ENCODE measurements at places on chromosomes 6 and 20.

GRCh38 chr20:56656632-56657031 is 27.5 kb downstream of the TFAP2C start:
- H3K4me1 ChIP-seq: no peaks in the 10 kb centered on the region
- DNase-seq: no peak
- no peaks in the 10 kb centered on the region for H3K27me3 ChIP-seq
- H3K27ac ChIP-seq: no peak overlapping the region
- H3K4me3 ChIP-seq: no peak overlapping the region

DNA sequence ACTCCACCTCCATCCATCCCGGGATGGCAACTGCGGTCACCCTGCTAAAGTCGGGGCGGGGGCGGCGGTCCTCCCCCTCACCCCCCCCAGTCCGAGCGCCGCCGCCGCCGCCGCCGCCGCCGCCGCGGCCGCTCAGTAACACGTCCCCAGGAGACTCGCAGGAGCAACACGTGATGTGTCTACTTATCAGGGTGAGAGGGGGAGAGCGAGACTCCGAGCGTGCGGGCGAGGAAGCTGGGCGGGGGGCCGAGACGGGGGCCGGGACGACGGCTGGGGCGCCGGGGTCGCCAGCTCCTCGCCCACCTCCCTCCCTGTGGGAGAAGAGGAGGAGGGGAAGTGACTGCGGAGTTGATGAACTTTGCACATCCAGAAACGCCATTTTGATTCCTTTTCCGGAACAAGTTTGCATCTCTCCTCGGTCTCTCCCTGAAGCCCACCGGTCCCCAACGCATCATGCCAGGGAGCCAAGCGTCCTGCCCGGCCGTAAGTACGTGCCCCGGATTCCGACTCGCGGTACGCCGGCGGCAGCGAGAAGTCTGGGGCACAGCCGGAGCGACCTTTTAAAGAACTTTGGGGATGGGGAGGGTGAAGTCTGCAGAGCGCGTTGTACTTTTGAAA is at the start of gene RREB1:
TSS of gene RREB1 (plus strand) at position 384 of the 618 bp plus-strand sequence. CDS start 73,951 bp downstream, outside the sequence.
- H3K27me3 ChIP-seq: no peaks in the 10 kb centered on the region
- H3K4me1 ChIP-seq: 0 out of 2 replicates have a peak, but pooled peaks cover under 1% of the 10 kb centered on the region
- no peak within 1 kb of the TSS for H3K27ac ChIP-seq
- no peak for DNase-seq

- H3K4me1 ChIP-seq: 0 out of 2 replicates have a peak, but pooled peaks cover 3% of the 10 kb centered on the region
- H3K4me3 ChIP-seq: no peak overlapping the region
- H3K36me3 ChIP-seq: no peaks in the 10 kb centered on the region
- no peaks in the 10 kb centered on the region for H3K27me3 ChIP-seq
- H3K27ac ChIP-seq: no peak overlapping the region
- no peak for DNase-seq
Measured at GRCh38 chr6:36769676-36770499, 69.4 kb downstream of the CPNE5 start.

- H3K27ac ChIP-seq: no peak overlapping the region
- no peak for DNase-seq
- H3K27me3 ChIP-seq: no peaks in the 10 kb centered on the region
- H3K4me3 ChIP-seq: no peak overlapping the region
- H3K36me3 ChIP-seq: no peaks in the 10 kb centered on the region
- H3K4me1 ChIP-seq: peaks cover 1% of the 10 kb centered on the region
Measured at GRCh38 chr6:168628176-168628553, 187.2 kb downstream of the SMOC2 start.

GRCh38 chr6:71727632-71728294 is 158.6 kb upstream of the RIMS1 start:
- no peaks in the 10 kb centered on the region for H3K27me3 ChIP-seq
- H3K4me1 ChIP-seq: no peaks in the 10 kb centered on the region
- H3K36me3 ChIP-seq: no peaks in the 10 kb centered on the region
- H3K27ac ChIP-seq: no peak overlapping the region
- no peak for DNase-seq

DNA sequence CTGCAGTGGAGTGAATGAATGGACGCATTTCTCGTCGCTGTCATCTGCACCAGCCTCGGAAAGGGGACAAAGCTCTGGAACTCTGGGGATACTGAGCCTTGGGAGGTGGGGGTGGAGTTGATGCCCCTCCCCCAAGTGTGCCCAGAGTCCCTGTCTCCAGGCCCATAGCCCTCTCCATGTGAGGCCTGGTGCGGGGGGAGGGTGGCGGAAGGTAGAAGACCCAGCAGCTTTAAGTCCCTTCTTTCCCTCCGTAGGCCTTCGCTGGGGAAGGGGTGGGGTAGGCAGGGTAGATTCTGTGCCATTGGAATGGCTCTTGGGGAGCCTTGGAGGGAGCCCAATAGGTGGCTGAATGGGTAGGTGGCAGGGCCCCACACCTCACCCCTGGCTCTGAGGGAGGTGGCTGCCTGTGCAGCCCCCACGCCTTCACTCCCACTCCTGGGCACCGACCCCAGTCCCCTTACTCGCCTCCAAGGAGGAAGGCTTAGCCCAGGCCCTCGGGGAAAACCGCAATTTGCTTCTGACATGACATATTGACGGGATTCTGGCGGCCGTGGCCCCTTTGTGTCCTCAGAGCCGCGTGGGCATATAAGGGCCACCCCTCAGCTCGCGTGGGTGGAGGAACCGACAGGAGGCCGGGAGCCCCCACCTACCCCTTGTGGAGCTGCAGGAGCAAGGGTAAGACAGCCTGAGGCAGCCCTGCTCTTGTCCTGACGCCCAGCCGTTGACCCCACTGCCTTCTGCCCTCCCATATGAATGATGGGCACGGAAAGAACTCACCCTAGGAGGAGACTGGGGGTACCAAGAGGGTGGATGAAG is at the start of gene BPIFB3:
TSS of gene BPIFB3 (plus strand) at position 613 of the 816 bp plus-strand sequence. CDS start 1,533 bp downstream, outside the sequence.
- H3K4me1 ChIP-seq: no peaks in the 10 kb centered on the region
- H3K27me3 ChIP-seq: no peaks in the 10 kb centered on the region
- H3K4me3 ChIP-seq: no peak within 1 kb of the TSS
- H3K27ac ChIP-seq: no peak within 1 kb of the TSS
